Omental fat pad (tissue), 4 donors: ENCODE measurements at places on chromosomes 12 and 14.

DNA sequence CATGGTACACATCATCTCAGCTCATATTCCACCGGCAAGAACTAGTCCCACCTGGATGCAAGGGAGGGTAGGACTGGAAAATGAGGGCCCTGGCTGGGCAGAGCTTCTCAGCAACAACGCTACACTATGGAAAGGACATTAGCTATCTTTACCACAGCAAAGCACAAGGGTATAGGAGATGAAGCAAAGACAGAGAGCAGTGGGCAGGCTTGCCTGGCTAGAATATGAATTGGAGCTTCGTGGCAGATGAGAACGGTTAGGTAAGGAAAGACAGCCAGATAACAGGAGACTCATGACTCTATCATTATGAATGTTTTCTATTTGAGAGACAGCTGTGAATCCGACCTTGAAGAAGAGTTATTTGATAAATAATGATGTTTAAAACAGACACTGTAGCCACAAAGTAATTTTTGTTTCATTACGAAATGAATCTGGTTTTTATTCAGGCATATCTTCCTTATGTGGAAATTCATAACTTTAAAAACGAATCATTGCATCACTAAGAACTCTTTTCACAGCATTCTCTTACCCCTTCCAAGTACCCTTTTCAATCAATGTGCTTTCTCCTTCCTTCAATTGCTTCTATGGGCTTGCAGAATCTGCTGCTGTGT is 59.1 kb upstream of the PCED1B start:
- no peak for DNase-seq

- no peak for DNase-seq
Measured at GRCh38 chr14:94673781-94674231, 61.6 kb downstream of the SERPINA3 start.

- no peak for DNase-seq
Measured at GRCh38 chr14:50768680-50769079, 62.3 kb downstream of the NIN start.

DNA sequence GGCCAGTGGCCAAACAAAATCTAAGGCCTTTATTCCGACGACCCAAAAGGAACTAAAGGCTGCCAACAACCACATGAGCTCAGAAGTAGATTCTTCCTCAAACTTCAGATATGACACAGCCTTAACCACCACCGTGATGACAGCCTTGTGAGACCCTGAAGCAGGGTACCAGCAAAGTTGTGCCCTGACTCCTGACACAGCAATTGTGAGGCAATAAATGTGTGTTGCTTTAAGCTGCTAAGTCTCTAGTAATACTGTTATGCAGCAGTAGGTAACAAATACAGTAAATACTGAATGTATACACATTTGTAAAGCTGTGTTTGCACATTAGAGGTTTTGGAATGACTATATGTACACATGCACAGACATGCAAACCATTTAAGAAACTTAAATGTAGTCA is 10.7 kb upstream of the SLC6A13 start:
- no peak for DNase-seq

GRCh38 chr14:97626088-97626487 is 828.9 kb downstream of the VRK1 start:
- no peak for DNase-seq
